WTC11 (cell line): ENCODE measurements at places on chromosomes 4 and X. TPM values are rescaled to one million over a fixed set of nuclear protein-coding genes. Genes with fewer than 3 reads are reported as not detected.

Gene GPC4
- 120 to 144 TPM (median 120 TPM) in 3 replicates for total RNA-seq

DNA sequence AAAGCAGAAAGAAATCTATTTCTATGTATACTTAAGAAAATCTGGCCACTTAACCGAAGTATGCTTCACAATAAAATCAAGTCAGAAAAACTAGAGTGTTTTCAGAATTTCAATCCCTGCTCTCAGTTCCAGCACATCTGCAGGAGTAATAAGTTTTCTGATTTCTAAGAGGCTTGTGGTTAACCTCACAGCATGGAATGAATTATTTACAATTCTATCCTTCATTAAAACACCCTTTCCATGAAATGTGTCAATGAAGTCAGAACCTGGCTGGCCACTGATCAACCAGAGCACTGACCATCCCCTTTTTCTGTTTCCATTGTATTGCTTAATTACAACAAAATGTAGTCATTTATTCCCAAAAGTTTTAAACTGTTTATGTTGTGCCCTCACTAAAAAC, 781.4 kb upstream of the INTU start:
- no peak overlapping the region for H3K4me3 ChIP-seq
- no peaks in the 10 kb centered on the region for H3K36me3 ChIP-seq
- no peaks in the 10 kb centered on the region for H3K4me1 ChIP-seq
- no peak overlapping the region for H3K27ac ChIP-seq
- H3K27me3 ChIP-seq, result no peaks in the 10 kb centered on the region
- no peak for DNase-seq

- no peak overlapping the region for H3K27ac ChIP-seq
- DNase-seq, result no peak
- peaks cover 12% of the 10 kb centered on the region for H3K27me3 ChIP-seq
- H3K4me3 ChIP-seq, result no peak overlapping the region
- no peaks in the 10 kb centered on the region for H3K4me1 ChIP-seq
- peaks cover 15% of the 10 kb centered on the region for H3K36me3 ChIP-seq
Observed at GRCh38 chrX:34875204-34875603, 67.4 kb upstream of the FAM47B start.

- no peak for DNase-seq
- H3K36me3 ChIP-seq, result no peaks in the 10 kb centered on the region
- no peak overlapping the region for H3K4me3 ChIP-seq
Observed at GRCh38 chr4:136465691-136466090, 1066.6 kb downstream of the PCDH18 start.
